ENCODE measurements at places on chromosomes 1 and 21.

- no peak for DNase-seq
Measured at GRCh38 chr1:167479331-167479979, 38.9 kb downstream of the CD247 start.

- no peak for DNase-seq
Measured at GRCh38 chr1:205970486-205970885, 27.2 kb upstream of the SLC26A9 start.

DNA sequence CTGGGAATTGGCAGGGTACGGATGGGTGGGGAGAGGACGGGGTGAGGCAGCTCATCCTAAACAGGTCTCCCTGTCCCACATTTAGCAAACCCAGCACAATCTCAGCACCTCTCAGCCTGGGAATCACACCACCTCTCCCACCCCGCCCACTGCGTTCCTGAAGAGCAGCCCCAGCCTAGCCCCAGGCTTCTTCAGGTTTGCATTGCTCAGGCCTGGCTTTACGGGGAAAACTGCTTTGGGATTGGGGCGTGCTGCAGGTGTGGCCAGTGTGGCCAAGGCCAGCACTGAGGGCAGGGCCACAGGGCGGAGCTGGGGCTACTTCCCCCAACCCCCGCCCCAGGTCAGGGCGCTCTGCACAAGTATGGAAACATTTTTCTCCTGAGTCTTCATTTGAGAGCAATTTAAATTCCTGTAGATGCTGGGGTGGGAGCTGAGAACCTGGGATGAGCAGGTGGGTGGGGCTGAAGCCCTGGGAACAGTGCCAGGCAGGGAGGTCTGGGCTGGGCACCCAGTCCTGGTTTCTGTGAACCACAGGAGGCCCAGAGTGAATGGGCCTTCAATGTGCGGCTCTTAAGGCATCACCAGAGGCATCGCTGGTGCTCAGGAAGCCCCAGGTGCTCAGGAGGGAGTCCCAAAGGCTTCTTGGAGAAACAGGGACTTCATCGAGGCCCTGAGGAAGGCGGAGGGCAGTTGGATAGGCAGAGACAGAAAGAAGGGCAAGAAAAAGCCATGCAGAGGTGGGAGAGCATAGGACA is 24.1 kb downstream of the TNNT2 start:
- no peak for DNase-seq

DNA sequence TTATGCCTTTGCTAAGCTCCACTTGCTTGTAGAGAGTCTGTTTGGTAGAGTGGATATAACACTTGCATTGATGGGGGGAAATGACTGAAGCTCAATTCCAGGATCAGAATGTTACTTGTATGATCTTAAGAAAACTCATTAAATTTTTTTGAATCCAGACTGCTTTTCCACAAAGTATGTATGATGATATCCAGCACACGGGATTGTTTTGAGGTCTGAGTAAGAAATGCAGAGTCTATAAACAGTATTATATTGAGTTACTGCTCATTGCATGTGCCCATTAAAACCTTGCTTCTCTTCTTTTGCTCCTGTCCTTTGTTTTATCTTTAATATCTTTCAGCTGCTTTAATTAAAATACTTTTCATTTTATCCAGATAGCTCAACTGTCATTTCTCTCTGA is 570.4 kb upstream of the ZRANB2 start:
- no peak for DNase-seq

DNA sequence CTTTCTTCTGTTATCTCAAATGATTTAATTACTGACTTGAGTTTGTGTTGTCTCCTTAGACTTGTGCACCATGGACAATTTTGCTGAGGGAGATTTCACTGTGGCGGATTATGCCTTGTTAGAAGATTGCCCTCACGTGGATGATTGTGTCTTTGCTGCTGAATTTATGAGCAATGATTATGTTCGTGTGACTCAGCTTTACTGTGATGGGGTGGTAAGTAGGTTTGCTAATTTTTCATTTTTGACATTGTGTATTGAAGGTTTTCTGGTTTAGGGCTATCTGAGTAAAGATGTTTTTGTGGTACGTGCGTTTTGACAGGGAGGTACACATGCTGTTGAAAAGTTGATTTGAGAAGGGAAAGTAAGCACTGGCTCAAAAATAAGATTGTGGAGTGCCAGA is 14.1 kb downstream of the TTC3 start:
- no peak for DNase-seq

- DNase-seq: no peak
Measured at GRCh38 chr1:109787845-109788601, 24.3 kb upstream of the EPS8L3 start.

GRCh38 chr1:29383746-29384371 is 147.5 kb downstream of the PTPRU start:
- DNase-seq: no peak

DNA sequence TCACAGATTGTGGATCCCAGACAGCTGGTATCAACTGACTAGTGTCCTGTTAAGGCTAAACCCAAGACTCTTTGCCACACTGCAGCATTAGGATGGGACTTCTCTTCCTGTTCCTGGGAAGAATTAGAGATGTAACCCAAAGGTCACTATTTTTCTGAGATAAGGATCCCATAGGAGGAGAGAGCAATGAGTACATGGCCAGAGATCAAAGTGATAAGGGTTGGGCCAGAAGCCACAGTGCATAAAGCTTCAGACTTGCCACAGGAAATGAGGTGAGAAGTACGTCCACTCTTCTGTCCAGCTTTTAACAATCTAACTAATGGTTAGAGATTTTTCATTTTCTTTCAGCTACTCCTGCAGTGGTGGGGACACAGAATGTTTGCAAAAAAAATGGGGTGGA is at the start of gene HSD3B1:
HSD3B1 (plus strand) TSS at position 270 of the 400 bp plus-strand sequence. CDS start 267 bp downstream, outside the sequence.
- DNase-seq: no peak

- no peak for DNase-seq
Measured at GRCh38 chr1:226575739-226576378, 27.3 kb downstream of the STUM start.

DNA sequence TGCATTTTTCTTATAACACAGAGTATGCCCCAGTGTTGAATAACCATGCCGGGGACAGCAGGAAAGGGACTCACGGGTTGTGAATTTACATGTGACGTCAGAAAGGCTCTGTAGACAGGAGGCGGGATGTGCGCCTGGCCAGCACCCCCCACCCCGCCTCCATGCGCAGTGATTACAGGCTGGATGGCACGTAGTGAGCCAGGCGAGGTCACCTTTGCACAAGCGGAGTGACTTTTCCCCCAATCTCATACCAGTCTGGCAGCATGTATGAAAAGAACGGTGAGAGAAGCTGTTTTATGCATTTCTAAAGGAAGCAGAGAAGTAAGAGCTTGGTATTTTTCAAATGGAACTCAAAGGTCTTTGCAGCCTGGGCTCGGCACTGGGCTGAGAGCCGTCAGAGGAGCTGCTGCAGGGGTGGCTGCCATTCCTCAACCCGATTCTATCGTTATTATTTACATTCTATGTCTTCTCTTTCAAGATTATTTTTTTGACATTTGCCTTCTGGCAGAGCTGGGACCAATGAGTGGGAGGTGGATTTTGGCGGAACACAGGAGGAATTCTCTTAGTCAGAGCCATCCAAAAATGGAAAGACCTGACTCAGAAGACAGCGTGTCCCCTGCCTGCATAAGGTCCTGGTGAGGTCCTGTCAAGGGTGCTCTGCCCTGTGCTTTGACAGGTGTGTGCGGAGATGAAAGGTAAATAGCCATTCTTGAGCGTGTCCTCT is 115.6 kb upstream of the SLC45A1 start:
- DNase-seq: no peak

GRCh38 chr1:244735876-244736561 is 83.1 kb downstream of the DESI2 start:
- DNase-seq: no peak

DNA sequence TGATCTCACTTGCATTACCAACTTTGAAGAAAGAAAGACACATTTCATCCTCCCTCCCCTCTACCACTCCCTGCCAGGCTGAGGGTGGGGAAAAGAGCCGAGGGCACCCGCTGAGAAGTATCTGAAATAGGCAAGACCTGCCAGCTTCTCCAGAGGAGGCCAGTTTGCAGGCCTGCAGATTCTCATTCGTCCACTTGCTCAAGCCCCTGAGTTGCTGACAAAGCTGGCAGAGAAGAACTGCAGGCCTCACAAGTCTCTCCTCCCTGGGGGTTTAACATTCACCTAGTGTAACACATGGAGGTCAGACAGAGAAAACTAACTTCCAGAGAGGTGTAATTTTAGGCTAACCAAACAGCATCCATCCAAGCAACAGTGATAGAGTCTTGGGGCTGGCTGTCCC is 376.4 kb downstream of the HHAT start:
- no peak for DNase-seq

DNA sequence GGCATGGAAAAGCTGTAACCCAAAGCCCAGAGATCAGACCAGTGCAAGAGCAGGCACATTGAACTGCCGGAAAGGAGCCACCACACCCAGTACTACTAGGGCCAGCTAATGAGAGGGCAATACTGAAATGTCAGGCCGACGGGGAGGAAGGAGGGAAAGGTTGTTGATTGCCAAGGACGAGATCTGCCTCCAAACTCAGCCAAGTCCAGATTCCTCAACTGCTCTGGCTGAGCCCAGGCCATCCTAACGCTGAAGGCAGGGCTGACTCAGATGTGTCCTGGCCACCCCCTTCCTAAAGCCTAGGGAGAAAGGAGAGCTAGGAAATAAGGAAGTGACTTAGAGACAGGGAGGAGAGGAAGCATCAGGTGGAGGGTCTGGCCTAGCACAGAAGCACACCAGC is 42.1 kb upstream of the IPO9 start:
- DNase-seq: no peak

- DNase-seq: peak; percentile 31
Measured at GRCh38 chr21:25881524-25882376, 147.0 kb downstream of the GABPA start.

- no peak for DNase-seq
Measured at GRCh38 chr1:7646164-7646563, 124.9 kb upstream of the VAMP3 start.

DNA sequence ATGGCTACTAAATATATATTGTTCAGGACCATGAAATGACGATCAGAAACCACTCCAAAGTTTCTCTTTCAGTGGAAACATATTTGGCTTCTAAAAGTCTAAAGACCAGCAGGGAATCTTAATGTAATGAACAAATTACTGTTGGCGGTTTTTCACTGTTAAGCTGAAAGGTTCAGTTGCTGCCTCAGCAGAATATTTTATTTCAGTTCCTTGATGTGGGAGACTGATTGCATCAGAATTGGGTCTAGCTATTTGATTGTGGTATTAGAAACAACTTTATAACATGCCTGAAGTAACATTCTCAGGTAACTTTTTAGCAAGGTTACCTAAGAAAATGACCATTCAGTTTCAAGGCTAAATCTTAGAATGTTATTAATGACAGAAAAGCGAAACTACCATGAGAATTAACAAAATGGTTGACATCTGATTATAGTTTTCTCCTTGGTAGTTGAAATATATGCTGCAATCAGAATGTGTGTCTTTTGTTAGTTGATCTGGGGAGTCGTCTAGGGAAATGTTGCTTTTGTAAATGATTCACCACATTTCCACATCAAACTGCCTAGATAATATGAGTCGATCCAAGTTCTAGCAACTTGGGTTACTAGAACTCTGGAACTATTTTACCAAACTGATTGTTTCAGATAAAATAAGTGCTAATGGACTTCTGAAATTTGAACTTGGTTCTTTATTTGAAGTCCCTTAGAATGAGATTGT is 200.4 kb downstream of the HMCN1 start:
- no peak for DNase-seq

DNA sequence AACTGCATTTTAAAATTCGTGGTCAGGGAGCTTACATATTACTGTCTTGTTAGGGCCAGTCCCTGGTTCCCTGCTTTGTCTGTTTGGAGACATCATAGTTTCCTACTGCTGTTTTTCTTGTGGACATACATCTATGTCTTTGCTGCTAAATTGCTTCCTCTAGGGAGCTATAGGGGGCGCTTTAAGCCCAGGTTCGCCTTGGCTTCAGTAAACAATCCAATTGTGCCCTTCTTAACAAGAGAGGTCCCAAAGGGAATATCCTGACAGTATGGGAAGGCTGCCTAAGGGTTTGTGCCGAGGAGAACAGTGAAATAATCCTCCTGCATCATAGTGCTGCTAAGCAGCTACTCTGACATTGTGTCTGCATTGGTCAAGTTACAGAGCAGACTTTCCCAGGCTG is 112.5 kb downstream of the USH2A start:
- peak; percentile 10 for DNase-seq

DNA sequence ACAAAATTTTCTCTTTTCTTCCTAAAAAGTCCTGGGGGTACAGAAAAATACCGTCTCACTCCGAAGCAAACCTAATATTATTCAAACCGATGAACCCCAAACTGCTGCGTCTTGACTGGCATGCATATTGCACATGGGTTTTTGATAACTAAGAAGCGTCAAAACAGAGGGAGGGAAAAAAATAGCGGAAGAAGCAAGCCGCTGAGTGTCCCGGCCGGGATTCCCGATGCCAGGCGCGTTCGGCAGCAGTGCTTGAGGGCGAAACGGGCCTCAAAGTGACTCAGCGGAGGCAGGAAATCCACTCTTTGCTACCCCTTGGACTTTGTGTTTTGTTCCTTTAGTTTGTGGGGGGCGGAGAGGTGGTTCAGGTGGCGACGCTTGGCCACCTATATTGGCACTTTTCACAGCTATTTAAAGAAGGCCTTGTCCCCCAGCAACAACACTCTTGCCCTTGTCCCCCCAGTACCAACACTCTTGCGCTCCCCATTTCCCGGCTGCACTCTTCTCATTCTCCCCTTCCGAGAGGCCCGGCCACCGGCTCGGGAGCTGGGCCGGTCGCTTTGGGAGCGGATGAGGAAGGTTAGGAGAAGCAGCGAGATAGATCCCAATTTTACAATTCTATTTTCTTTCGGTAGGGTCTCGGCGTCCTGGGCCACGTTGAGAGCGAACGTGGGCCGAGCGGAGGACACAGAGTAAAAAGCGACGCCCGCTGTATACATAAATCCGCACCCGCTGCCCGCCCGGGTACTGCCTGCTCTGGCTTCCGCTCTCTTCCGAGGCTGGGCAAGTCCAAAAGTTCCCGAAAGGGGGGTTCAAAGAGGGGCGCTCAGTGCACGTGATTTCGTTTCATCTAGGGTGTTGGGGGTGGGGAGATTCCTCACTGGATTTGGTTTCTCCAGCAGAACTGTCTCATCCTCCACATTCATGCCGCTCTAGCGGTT is 2.5 kb downstream of the LMX1A start:
- no peak for DNase-seq

DNA sequence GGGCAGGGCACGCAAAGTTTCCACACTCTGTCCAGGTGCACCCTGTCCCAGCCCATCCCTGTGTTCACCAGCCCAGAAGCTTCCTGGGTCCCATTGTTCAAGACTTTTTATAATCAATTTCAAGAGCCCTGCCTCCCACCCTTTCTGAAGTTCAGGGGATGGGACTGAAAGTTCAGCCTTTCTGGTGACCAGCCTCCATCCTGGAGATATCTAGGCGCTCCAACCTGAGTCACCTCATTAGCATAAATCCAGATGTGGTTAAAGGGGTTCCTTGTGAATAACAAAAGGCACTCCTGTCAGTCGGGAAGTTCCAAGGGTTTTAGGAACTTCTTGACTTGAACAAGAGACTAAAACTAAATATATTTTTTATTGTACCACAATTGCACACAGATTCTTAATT is 48.4 kb upstream of the RAP1A start:
- no peak for DNase-seq

- peak; percentile 48 for DNase-seq
Measured at GRCh38 chr1:74690364-74690696, 16.7 kb upstream of the ERICH3 start.

GRCh38 chr1:39542924-39543323 is 33.7 kb downstream of the PABPC4 start:
- DNase-seq: no peak

GRCh38 chr1:230365723-230366307 is 60.3 kb downstream of the PGBD5 start:
- DNase-seq: no peak

GRCh38 chr1:19643602-19644394 is at the start of gene NBL1:
Gene NBL1 (plus strand): TSS chr1:19644311. CDS start chr1:19655031, 10,720 bp downstream.
- DNase-seq: no peak

GRCh38 chr21:42117967-42118780 is 47.1 kb downstream of the UMODL1 start:
- DNase-seq: no peak
